ENCODE measurements at places on chromosomes 3 and 15. TPM values are rescaled to one million over a fixed set of nuclear protein-coding genes. Genes with fewer than 3 reads are reported as not detected.

Gene CD276
- total RNA-seq: not detected

Gene PIERCE2
- 0.55 TPM for total RNA-seq

Gene TMCO5A
- not detected for total RNA-seq

Gene PHC3
- 105 TPM for total RNA-seq

Gene RETNLB
- total RNA-seq: not detected
